ENCODE measurements at places on chromosomes 5 and 9. TPM values are rescaled to one million over a fixed set of nuclear protein-coding genes. Genes with fewer than 3 reads are reported as not detected.

NDUFS4 gene
- 35.1 TPM for total RNA-seq

PCDHGA3 gene
- 0.65 TPM for total RNA-seq

BRINP1 gene
- not detected for total RNA-seq

BRD3 gene
- total RNA-seq: 16.3 TPM

SLC34A1 gene
- total RNA-seq: 0.63 TPM

SAP30L gene
- total RNA-seq: 39.3 TPM

FAM221B gene
- not detected for total RNA-seq

PLK2 gene
- total RNA-seq: not detected

DNA sequence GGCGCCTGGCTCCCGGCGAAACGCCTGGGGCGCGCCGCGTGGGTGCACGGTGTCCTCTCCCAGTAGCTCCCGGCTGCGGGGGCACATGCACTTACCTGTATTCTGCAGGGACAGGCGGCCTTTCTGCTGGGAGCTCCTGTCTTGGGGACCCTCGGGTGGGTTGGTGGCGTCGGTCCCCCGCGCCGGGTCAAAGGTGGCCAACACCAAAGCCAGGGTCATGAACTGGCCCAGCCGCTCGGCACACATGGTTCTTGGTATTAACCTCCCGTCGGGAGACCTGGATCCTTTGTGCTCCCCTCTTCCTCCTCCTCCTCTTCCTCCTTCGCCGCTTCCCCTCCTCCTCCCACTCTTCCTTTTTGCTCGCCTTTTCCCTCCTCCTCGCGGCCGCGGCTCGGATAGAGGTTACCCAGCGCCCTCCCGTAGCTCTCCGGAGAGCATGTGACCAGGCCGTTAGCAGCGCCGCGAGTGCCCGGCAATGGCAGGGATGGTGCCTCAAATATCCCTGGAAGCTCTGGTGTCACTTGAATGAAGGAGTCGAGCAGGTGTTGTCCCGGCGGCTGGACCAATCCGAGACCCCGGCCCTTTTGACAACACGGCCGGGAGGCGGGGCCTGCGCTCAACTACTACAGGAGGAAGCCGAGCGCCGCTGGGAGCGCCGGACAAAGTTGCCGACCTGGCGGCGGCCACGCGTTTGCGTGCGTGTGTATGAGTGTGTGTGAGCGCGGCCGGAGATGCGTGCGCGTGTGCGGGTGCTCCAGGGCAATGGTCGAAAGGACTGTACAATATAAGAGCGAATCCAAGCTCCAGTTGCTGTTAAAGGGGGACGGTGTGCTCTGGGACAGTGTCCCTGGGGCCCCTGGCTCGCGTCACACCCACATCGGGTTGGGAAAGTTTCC, at the start of gene STC2:
Gene STC2, minus strand, starts transcription at position 467 of the 896 bp plus-strand sequence. Its CDS starts 221 bp downstream, at position 246.
- no peak for DNase-seq

DNA sequence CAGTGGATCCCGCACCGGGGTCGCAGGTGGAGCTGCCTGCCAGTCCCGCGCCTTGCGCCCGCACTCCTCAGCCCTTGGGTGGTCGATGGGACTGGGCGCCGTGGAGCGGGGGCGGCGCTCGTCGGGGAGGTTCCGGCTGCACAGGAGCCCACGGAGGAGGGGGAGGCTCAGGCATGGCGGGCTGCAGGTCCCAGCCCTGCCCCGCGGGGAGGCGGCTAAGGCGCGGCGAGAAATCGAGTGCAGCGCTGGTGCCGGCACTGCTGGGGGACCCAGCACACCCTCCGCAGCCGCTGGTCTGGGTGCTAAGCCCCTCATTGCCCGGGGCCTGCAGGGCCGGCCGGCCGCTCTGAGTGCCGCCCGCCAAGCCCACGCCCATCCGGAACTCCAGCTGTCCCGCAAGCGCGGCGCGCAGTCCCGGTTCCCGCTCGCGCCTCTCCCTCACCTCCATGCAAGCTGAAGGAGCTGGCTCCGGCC, 120.6 kb upstream of the MEF2C start:
- no peak for DNase-seq

DNA sequence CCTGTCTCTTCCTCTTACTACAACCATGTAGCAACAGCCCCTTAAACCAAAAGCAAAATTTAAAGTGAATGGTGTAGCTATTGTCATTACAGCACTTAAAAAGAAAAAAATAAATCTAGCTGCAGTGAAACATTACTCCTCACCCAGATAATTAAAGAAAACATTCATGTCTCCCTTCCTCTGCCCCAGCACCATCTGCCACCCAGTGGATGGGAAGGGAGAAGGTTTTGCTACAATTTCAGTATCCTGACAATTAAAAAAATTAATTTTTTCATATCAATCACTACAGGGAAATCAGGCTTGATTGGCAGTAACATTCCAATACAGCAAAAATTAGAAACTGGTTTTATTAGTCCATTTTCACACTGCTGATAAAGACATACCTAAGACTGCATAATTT, 147.4 kb upstream of the PUM3 start:
- DNase-seq: no peak

DNA sequence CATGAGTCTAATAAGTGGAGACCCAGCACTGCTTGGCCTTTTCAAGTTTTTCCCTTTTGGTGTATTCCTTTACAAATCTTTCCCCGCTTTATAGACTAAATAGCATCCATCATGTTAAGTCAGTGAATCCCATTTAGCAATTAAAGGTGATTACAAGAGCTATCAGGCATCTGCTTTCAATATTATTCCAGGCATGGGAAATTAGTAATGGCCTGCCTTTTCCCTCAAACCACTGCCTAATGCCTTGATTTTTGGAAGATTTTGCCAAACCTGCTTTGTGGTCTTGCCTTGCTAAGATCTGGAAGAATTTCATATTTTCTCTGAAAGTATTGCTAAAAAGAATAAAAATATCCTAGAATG, 102.8 kb upstream of the GNA14 start:
- no peak for DNase-seq

DNA sequence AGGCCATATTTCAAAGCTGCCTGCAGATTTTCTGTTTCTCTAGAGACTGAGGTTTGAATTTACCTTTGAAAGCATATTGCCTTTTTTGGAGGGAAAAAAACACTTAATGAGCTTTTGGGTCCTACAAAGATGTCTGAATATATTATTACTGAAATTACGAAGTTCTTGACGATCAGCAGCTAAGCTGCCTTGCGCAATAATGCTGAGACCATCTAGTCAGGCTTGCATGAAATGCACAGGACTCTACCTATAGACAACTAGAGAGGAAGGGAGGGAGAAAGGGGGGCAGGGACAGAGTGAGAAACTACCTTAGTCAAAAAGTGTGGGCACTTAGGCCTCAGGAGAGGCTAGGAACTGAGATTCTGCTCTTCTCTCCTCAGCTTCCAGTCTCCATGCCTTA, 175.9 kb upstream of the KIF2A start:
- no peak for DNase-seq

- peak; percentile 56 for DNase-seq
Measured at GRCh38 chr5:6712142-6712576, 1.1 kb upstream of the TENT4A start.

GRCh38 chr9:26870292-26870691, 22.3 kb downstream of the CAAP1 start:
- no peak for DNase-seq

DNA sequence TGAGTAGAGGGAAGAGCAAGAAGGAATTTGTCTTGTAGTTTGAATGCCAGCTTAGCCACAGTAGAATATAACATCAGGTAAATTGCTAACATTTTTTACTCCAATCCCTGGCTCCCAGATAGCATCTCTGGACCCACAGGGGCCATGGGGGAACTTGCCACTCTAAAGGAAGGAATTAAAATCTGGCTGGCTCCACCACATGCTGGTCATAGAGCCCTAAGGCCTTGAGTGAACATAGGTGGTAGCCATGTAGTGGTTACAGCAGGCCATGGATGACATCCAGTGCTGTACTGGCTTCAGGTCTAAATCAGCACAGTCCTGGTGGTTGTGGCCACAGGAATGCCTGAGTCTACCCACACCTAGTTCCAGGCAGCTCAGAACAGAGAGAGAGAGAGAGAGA, 109.9 kb upstream of the RGMB start:
- DNase-seq: no peak

DNA sequence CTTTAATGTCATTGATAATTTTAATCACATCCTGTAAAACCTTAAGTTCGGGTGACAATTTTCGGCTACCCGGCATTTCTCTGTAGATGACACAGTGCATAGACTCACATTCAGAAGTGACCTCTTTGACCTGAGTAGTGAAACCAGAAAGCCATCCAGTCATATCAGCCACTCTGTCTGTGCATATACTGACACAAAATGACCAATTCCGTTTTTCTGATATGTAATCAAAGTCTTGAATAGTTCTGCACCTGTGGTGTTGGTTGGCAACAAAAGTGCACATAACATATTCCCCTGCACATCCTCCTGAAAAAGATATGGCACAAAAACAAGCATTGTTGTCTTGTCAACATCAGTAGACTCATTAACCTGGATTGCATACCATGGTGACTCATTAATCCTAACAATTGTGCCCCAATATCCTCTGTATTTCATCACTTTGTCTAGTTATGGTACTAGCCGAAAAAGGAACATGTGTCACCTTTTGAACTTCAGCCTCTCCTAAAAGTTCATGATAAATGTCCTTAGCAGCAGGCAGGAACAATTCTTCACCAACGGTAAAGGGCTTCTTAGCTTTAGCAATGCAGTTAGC, 4.6 kb upstream of the HNRNPA0 start:
- DNase-seq: no peak

GRCh38 chr5:86623785-86624483, 6.2 kb downstream of the COX7C start:
- no peak for DNase-seq

DNA sequence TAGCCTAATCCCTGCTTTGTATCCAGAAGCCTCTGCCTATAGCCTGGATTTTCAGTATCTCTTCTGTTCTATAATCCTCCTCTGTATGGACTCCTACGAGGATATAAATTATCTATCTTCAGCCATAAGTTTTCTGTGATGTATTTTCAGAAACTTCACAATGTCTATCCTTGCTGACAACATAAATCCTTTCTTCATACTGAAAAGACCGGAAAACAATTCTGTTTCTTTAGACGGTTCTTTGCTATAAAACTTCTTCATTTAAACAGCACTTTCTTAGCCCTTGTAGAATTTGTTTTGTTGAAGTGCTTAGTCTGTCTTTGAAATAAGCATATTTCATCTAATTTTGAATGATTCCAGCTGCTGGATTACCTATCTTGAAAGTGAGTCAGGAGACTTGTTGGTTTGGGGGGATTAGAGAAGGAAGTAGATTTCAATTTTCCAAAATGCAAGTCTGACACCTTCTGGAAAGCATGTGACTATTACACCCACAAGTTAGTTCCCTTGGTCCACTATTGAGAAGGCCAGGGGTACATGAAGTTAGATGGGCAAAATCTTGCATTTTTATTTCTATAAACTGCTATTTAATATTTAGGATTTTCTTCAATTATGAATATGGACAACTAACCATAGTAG, 96.3 kb upstream of the RANBP3L start:
- peak; percentile 58 for DNase-seq

DNA sequence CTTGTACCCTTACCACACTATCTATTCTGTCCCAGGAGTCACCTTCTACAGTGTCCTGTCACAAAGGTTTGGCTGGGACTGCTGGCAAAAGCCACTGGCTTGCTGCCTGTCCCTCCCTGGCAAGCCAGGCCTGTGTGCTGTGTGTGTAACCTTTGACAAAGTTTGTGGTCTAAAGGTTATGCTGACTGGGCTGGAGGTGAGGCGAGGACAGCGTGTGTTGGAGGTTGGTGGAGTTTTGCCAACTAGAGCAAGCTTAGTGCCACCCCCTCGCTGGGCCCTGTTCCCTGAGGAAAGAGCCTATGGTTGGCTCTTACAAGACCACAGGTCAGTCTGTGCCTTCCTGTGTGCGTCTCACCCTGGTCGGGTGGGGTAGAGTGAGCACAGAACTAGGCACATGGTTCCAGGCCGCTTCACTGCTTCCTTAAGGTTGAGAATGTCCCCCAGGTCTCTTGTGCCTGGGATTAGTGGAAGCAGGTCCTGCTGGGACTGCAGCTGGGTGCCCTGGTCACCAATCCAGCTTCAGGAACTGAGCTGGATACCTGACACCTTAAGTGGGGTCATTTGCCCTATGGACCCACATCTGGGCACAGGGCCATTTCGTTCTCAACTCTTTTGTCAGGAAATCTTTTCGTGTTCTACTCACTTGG, 152.2 kb downstream of the GADD45G start:
- DNase-seq: no peak

- DNase-seq: no peak
Measured at GRCh38 chr5:32099486-32100035, 74.6 kb downstream of the GOLPH3 start.

DNA sequence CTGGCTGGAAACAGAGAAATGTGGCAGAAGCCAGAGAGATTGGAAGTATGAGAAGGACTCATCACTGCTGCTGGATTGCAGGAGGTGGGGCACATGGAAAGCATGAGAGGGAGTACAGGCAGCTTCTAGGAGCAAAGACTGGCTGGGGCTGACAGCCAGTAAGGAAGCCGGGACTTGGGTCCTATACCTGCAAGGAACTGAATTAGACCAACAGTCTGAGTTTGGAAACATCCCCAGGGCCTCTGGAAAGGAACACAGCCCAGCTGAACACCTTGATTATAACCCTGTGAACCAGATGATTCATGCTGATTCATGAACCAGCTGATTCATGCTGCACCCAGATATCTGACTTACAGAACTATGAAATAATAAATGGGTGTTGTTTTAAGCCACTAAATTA, 93.4 kb downstream of the OSTF1 start:
- no peak for DNase-seq

DNA sequence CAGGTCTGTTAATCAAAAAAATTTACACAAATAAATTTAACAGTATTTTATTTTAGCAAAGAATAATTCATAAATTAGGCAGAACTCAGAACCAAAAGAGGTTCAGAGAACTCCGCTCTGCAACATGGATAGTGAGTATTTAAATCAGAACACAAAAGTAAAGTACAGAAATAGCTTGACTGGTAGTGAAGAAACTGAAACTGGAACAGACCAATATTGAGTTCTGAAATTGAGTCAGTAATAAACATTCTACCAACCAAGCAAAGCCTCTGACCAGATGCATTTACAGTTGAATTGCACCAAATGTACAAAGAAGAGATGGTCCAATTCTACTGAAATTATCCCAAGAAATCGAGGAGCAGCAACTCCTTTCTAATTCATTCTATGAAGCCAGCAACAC, 1542.8 kb downstream of the EFNA5 start:
- no peak for DNase-seq

DNA sequence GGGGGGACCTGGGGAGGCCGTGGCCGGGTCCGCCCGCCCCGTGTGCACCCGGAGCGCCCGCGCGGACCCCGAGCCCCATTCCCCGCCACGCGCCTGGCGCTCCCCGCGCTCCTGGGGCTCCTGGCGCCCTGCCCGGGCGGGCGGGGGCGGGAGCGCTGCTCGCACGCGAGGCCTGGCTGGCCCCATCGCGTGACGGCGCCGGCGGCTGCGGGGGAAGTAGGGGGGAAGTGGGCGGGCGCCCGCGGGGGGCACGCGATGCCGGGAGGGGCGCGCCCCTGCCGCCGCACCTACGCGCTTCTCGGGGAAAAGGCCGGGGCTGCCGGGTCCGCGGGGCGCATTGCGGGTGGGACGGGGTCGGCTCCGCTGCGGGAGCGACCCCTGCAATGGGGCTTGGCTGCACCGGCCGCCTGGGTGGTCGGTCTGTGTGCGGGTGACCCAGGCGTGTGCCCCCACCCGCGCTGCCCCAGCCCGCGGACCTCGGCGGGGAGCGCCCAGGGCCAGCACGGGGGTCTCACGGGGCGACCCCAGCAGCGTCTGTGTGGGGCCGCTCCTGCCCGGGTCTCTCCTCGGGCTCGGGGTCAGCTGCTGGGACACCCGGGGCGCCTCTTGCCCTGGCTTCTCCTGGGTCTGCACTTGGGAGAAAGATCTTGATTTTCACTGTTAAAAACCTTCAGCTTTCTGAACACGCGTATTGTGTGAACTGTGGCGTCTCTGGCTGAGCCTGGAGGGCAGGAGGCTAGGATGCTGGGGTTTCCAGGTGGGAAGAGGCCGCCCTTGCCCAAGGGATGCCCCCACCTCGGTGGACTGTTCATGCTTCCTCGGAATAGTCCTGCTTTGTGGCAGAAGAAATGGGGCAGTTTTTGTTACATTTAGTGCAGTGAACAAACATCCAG, 52.4 kb downstream of the AHRR start:
- DNase-seq: no peak

Data from OCI-LY7 (cell line).